Stimulated activated CD4-positive, alpha-beta T cell treated with anti-CD3 and anti-CD28 coated beads, Interleukin-4, amount 100 ng/mL, for 1 hour (primary cell): ENCODE measurements at places on chromosomes 2 and 18.

GRCh38 chr2:201579536-201579935 lies 63.8 kb downstream of the TMEM237 start:
- no peak for DNase-seq

DNA sequence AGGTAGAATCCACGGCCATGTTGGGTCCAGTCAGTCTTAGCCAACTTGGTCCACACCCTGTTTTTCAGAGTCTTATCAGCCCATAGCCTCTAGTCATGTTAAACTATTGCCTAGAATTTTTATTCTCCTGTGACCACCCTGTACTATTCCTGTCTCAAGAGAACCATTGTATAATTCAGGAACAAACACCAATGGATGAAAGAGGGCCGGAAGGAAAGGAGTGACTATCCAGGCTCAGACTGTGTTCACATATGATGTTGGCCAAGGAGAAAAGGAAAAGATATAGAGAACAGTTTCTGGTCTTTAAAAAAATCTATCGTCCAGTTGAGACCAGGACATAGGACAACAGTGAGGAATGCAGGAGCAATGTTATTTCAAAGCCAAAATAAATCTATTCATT lies 82.9 kb upstream of the SETBP1 start:
- no peak for DNase-seq

DNA sequence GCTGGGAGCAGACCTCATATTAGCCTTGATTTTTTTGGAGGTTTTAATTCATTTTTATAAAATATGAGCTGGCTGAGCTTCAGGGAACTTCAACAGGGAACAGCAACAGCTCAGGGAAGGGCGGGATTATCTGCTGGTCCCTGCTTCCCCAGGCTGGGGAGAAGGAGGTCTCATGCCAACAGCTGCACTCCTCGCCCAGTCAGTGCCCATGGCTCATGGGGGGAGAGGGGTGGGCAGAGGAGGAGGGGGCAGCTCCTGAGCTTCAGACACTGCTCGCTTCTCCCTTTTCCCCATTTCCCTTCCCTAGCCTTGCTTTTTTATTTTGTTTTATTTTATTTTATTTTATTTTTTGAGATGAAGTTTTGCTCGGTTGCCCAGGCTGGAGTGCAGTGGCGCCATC lies 442 bp upstream of the OTOF start:
- DNase-seq: no peak

GRCh38 chr2:219783359-219783975 lies 156.0 kb downstream of the SLC4A3 start:
- DNase-seq: no peak

DNA sequence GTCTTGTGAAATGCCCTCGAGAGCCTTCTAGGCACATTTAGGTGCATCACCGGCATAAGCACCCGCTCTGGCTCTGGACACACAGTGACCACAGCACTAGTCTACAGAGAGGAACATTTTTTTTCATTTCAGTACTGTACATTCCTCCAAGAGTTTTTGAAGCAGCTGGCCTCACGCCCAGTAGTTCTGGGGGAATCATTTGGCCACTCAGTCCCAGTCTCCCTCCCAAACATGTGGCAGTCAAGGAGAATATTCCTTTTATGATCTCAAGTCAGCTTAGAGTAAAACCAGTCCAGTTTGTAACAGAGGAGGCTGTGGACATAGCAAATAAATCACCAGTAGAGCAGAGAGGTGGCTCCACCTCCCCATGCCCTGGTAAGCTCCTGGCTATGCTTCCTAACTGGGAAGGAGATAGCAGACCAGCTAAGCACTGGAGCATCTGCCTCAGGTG lies 48.1 kb downstream of the KCNE4 start:
- no peak for DNase-seq

GRCh38 chr2:17270894-17271293 lies 247.3 kb downstream of the RAD51AP2 start:
- no peak for DNase-seq

GRCh38 chr2:167862782-167863181 lies 384.6 kb downstream of the STK39 start:
- no peak for DNase-seq

DNA sequence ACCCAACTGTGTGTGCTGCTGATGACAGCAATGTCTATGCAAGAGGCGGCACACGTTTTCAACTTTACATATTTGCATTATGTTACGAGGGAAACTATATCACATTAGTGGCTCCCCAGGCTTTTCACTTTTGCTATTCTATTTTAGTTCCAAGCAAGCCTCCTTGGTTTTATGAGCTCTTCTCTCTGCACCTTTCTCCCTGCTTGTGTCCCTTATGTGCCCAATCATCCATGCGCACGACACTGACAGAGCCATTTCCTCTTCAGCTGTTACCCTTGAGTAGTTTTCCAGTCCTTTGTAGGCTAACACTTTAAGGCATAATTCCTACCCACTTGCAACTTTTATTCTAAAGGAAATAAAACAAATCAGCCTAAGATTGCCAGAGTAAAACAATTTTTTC lies 154.3 kb downstream of the TCF4 start:
- no peak for DNase-seq

- DNase-seq: no peak
These were observed 386.3 kb upstream of the CHAC2 start for GRCh38 chr2:53381271-53381670.

DNA sequence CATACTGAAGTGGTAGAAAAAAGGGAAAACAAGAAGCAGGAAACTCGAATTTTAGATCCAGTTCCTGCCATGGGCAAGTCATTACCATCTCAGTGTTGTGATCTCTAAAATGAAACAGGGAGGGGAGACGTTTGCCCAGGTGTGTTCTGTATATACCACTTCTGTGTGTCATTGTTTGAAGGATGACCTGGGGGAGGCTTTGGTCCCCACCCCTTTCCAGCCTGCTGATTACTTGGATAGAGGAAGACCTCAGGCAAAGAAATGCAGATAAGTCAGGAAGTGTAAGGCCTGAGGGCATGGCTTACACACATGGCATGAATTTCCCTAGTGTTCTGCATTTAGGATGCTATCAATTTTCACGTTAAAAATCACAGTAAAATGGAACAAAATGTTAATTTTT lies 205.2 kb upstream of the CXCR4 start:
- no peak for DNase-seq

- DNase-seq: no peak
These were observed 70.6 kb upstream of the TEX51 start for GRCh38 chr2:126828051-126828450.

DNA sequence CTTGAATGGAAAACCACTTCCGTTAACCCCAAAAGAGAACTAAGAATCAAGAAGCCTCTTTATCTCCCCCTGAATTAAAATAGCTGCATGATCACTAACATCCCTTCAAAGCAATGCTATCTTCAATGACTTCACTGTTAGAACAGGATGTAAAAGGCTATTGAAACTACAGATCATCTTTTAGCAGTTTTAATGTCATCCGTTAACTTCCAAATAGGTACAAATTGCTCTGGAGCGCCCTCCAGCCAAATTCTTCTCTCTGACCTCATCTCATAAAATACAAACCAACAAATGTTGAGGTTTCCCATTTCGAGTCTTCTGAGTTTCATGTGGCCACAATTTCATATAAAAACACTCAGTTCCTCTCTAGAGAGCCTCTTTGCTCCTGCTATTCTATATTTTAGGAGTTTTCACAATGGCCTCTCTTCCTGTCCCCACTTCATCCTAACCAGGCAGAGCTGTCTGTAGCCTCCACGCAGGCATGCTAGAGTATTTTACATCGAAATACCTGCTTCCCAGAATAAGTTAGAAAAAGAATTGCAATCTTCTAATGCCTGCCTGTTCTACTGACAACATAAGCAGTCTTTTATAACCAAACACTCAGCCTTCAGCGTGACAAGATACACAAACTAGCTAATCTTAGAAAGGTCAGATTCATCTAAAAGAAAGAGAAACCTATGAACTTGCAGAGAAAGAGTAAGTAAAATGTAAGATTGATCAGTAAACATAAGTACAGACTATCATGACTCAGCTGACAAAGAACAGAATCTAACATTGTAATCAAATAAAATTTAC lies 37.9 kb downstream of the B4GALT6 start:
- no peak for DNase-seq

DNA sequence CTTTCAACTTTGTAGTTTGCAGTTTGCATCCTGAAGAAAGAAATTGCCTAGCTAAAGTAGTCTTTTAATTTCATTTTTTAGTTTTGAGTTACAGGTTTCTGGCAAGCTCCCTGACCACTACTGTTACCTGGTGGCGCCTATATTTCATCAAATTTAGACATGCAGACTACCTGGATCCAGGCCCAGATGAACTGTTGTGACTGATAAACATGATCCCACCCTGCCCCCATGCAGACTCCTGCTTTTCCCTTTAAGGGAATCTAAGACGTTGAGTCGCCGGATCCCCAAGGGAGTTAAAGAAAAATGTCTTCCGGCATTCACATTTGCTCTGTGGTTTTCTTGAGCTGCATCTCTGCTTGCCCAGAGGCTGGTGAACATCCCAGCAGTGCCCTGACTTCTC lies 22.2 kb downstream of the METAP1D start:
- DNase-seq: no peak

- no peak for DNase-seq
These were observed 62.3 kb downstream of the VWA3B start for GRCh38 chr2:98149333-98149697.

- no peak for DNase-seq
These were observed 980.8 kb downstream of the TSN start for GRCh38 chr2:122736279-122736678.

GRCh38 chr2:220090050-220090449 lies 462.6 kb downstream of the SLC4A3 start:
- DNase-seq: no peak
